Thoracic aorta (tissue), 2 donors: ENCODE measurements at places on chromosomes 3 and 15. TPM values are rescaled to one million over a fixed set of nuclear protein-coding genes. Genes with fewer than 3 reads are reported as not detected.

DNA sequence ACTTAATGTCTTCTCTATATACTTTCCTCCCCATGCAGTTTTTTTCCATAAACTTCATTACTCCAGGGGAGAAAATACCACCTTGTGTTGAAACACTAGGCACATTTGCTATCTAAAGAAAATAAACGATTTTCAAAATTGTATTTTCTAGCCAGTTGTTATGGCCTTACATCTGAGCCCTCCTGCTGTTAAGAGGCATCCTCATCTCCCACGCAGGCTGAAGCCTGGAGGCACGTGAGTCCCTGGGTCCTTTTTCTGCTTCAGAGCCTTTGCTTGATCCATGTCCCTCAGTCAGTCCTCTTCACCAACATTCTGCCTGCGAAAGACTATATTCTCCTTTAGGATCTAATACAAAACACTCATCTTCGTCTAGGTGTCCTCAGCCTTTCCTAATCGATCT, 479.6 kb upstream of the ZNF717 start:
- no peak for DNase-seq
- H3K4me3 ChIP-seq, result no peak overlapping the region
- no peaks in the 10 kb centered on the region for H3K36me3 ChIP-seq
- no peaks in the 10 kb centered on the region for H3K4me1 ChIP-seq
- no peaks in the 10 kb centered on the region for H3K27me3 ChIP-seq
- no peak overlapping the region for H3K27ac ChIP-seq

- DNase-seq, result no peak
- no peaks in the 10 kb centered on the region for H3K4me1 ChIP-seq
- H3K36me3 ChIP-seq, result no peaks in the 10 kb centered on the region
- no peak overlapping the region for H3K4me3 ChIP-seq
- H3K27ac ChIP-seq, result no peak overlapping the region
- H3K27me3 ChIP-seq, result no peaks in the 10 kb centered on the region
Observed at GRCh38 chr3:41033956-41034519, 165.3 kb upstream of the CTNNB1 start.

GRCh38 chr15:66957431-66957720, 108.0 kb upstream of the SMAD3 start:
- DNase-seq, result no peak
- no peak overlapping the region for H3K27ac ChIP-seq
- H3K27me3 ChIP-seq, result no peaks in the 10 kb centered on the region
- H3K4me3 ChIP-seq, result no peak overlapping the region
- H3K36me3 ChIP-seq, result no peaks in the 10 kb centered on the region

- peak overlapping the region; percentile 91 for H3K27ac ChIP-seq
- DNase-seq, result no peak
- H3K27me3 ChIP-seq, result no peaks in the 10 kb centered on the region
- peaks cover 39% of the 10 kb centered on the region for H3K4me1 ChIP-seq
- H3K4me3 ChIP-seq, result peak overlapping the region; percentile 72
Observed at GRCh38 chr3:4584456-4585249, 91.5 kb downstream of the ITPR1 start.

GRCh38 chr15:68730471-68730919, 90.2 kb downstream of the ANP32A start:
- no peak for DNase-seq
- peaks cover 6% of the 10 kb centered on the region for H3K4me1 ChIP-seq
- no peaks in the 10 kb centered on the region for H3K27me3 ChIP-seq
- no peaks in the 10 kb centered on the region for H3K36me3 ChIP-seq

DNA sequence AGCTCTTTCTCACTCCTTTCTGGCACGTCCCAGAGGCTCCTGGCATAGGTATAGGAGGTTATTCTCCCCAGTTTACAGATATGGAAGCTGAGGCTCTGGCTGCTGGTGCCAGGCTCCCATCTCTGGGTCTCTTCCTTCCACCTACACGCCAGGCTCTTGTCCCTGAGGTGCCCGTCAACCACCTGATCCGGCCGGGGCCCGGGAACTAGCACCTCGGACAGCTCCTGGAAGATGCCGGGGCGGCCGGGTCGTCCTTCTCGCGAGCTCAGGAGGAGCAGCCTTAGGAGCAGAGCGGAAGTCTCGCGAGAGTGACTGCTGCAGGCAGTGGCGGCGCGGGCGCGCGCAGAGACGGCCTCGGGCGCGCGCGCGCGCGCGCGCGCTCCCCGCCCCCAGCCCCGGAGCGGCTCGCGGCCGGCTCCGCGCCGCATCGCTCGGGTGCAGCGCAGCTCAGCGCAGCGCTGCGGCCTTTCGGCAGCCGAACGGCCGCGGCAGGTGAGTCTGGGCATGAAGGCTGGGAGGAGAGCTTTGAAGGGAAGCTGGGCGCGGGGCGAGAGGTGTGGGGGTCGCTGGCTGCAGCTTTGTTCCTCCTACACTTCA, at the start of gene SCAMP5:
SCAMP5 (plus strand) TSS at position 382 of the 597 bp plus-strand sequence. CDS start 16,277 bp downstream, outside the sequence.
- no peaks in the 10 kb centered on the region for H3K27me3 ChIP-seq
- peak within 1 kb of the TSS; percentile 82 for H3K4me3 ChIP-seq
- DNase-seq, result peak; percentile 74
- no peak within 1 kb of the TSS for H3K27ac ChIP-seq
- no peaks in the 10 kb centered on the region for H3K36me3 ChIP-seq
- H3K4me1 ChIP-seq, result peaks cover 14% of the 10 kb centered on the region

- DNase-seq, result no peak
- no peaks in the 10 kb centered on the region for H3K36me3 ChIP-seq
- no peaks in the 10 kb centered on the region for H3K27me3 ChIP-seq
- H3K27ac ChIP-seq, result no peak overlapping the region
- no peak overlapping the region for H3K4me3 ChIP-seq
- H3K4me1 ChIP-seq, result no peaks in the 10 kb centered on the region
Observed at GRCh38 chr15:37888356-37888755, 46.1 kb upstream of the TMCO5A start.

- no peak overlapping the region for H3K27ac ChIP-seq
- no peaks in the 10 kb centered on the region for H3K4me1 ChIP-seq
- H3K4me3 ChIP-seq, result no peak overlapping the region
- no peak for DNase-seq
Observed at GRCh38 chr3:73207946-73208440, 146.5 kb downstream of the EBLN2 start.

GRCh38 chr3:70770650-70771049, 458.2 kb upstream of the MDFIC2 start:
- no peaks in the 10 kb centered on the region for H3K4me1 ChIP-seq
- no peaks in the 10 kb centered on the region for H3K27me3 ChIP-seq
- H3K36me3 ChIP-seq, result no peaks in the 10 kb centered on the region
- no peak overlapping the region for H3K27ac ChIP-seq

DNA sequence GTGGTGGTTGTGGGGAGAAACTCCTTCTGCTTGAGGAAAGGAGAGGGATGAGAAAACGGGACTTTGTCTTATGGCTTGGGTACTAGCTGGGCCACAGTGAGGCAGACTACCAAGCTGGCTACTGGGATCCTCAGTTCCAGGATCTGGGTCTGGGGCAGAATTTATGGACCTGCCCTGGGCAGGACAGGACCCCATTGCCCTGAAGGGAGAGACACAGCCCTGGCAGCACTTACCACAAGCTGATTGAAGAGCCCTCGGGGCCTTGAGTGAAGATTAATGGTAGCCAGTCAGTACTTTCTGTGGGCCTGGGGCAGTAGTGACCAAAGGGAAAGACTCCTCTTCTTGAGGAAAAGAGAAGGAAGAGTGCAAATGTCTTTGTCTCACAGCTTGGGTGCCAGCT, 799.7 kb downstream of the SI start:
- no peaks in the 10 kb centered on the region for H3K27me3 ChIP-seq
- no peak for DNase-seq
- H3K4me1 ChIP-seq, result no peaks in the 10 kb centered on the region
- no peaks in the 10 kb centered on the region for H3K36me3 ChIP-seq
- H3K4me3 ChIP-seq, result no peak overlapping the region

DNA sequence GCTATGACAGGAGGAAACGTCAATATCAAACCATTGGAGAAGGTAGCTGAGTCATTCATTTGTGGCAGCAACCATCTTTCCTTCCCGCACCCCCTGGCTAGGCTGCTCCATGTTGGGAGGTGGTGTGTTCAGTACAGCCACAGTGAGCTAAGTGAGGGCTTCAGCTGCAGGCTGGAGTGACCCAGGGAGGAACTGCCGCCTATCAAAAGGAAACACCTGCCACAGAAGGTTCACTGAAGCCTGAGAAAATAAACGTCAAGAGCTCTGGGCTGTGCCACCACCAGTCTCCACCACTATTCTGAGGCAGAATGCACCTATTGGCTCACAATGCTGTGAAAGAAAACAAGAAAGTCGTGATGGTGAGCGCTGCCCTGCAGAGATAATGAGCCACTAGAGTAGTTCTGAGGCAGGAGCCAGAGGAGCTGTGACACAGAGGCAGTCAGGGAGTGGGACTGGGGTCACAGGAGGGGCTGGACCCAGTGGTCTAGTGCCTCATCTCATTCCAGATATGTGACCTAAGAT, 34.8 kb upstream of the CD47 start:
- H3K27me3 ChIP-seq, result no peaks in the 10 kb centered on the region
- no peak overlapping the region for H3K4me3 ChIP-seq
- H3K36me3 ChIP-seq, result no peaks in the 10 kb centered on the region
- DNase-seq, result no peak
- no peak overlapping the region for H3K27ac ChIP-seq

DNA sequence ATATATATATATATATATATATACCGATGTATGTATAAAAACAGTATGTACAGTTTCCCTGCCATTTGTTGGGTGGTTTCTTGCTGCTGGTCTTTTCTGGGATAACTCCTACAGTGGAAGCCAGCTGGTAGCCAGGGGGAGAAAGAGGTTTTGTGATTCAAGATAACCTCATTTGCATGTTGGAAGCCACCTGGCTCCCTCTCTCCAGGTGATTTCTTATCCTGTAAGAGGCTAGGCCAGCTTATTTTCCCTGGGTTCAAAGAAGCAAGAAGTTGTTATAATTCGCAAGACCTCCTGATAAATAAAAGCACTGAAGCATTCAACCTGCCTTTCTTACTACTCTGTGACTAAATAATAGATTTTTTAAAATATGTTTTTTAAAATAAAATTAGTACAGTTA, 443.3 kb downstream of the VGLL3 start:
- no peak overlapping the region for H3K27ac ChIP-seq
- no peaks in the 10 kb centered on the region for H3K27me3 ChIP-seq
- H3K36me3 ChIP-seq, result no peaks in the 10 kb centered on the region
- no peak overlapping the region for H3K4me3 ChIP-seq
- no peak for DNase-seq

DNA sequence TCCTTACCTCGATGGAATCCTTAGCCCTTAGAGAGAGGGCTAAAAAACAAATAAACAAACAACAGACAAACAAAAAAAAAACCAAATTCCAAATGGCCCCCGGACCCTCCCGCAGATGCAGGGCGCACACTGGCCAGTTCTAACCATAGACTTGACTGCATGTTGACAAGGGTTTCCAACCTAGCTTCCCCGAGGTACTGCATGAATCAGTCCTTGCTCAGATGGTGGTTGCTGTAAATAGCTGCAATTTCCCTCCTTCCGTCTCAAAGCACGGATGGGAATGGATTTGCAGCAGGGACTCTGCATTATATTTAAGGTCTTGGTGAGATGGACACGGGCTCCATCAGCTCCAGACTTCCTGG, 162.8 kb downstream of the CD47 start:
- H3K27me3 ChIP-seq, result no peaks in the 10 kb centered on the region
- H3K27ac ChIP-seq, result no peak overlapping the region
- peak overlapping the region; percentile 84 for H3K4me3 ChIP-seq
- DNase-seq, result no peak
- peaks cover 14% of the 10 kb centered on the region for H3K4me1 ChIP-seq

DNA sequence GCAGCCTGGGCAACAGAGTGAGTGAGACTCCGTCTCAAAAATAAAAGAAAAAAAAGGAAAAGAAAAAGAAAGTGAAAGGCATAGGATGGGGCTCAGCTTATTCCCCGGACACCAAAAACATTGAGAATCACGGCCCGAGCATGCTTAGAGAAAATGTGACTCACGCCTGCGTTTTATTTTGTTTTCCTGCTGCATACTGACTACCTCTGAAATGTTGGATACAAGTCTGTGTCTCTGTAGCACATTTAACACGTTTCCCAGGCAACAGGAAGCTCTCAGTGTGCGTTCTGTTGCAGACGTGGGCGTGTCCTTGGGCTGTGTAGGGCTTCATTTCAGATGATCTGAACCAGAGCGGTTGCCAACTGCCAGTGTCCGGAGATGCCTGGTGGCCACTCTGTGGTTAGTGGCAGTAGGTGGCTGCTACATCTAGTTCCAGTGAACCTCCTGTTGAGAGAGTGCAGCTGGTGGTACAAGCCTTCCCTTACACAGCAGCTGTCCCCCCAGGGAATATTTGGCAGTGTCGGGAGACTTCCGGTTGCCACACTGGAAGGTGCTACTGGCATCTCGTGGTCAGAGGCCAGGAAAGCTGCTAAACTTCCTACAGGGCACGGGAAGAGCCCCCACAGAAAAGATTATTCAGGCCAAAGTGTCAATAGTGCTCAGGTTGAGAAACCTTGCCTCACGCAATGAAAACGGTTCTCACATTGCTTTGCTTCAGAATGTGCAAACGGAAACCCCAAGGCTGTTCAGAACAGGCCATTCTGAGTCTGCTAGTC, 3.0 kb downstream of the SLC51A start:
- DNase-seq, result peak; percentile 30
- no peaks in the 10 kb centered on the region for H3K36me3 ChIP-seq
- H3K27ac ChIP-seq, result no peak overlapping the region
- H3K4me3 ChIP-seq, result peak overlapping the region; percentile 37
- H3K4me1 ChIP-seq, result peaks cover 9% of the 10 kb centered on the region

DNA sequence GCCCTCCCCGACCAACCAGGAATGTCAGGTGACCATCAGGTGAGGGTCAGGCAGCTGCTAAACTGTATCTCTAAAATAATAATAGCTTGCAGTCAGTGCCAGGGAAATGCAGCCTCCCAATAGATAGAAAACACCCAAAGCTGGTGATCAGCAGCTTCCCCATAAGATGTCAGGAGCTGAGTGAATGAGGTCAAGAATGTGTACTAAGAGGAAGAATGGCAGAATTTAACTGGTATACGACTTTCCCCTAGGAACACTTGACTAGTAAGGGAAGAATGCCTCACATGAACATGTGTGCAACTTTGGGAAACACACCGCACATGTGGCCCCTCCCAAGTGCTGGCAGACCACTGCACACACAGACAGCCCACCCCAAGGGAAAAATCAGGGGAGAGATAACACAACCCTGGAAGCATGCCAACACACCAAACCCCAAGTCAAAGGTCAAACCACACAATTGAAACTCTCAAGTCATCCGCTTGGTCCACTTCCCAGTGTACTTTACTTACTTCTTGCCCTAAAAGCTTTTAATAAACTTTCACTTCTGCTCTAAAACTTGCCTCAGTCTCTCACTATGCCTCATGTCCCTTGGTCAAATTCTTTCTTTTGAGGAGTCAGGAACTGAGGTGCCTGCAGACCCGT, 806.5 kb downstream of the OTOL1 start:
- H3K4me3 ChIP-seq, result no peak overlapping the region
- H3K27ac ChIP-seq, result no peak overlapping the region

GRCh38 chr3:100401674-100402041, 319 bp downstream of the LNP1 start:
- no peaks in the 10 kb centered on the region for H3K36me3 ChIP-seq
- H3K4me3 ChIP-seq, result peak overlapping the region; percentile 98
- H3K27me3 ChIP-seq, result no peaks in the 10 kb centered on the region
- DNase-seq, result peak; percentile 2
- H3K4me1 ChIP-seq, result peaks cover 25% of the 10 kb centered on the region

- no peak for DNase-seq
- no peak overlapping the region for H3K4me3 ChIP-seq
- H3K4me1 ChIP-seq, result no peaks in the 10 kb centered on the region
- no peaks in the 10 kb centered on the region for H3K36me3 ChIP-seq
Observed at GRCh38 chr3:102353148-102353547, 81.7 kb upstream of the ZPLD1 start.

The TUBGCP5 gene
- total RNA-seq, result 39.6 TPM

The VEPH1 gene
- total RNA-seq, result 0.21 TPM

The TTC23 gene
- total RNA-seq, result 32.8 TPM

The CYP8B1 gene
- not detected for total RNA-seq

The RGMA gene
- total RNA-seq, result 55.7 TPM

The OIP5 gene
- total RNA-seq, result not detected

The GP5 gene
- total RNA-seq, result not detected

The CSPG4 gene
- total RNA-seq, result 252 TPM

The NANOGP8 gene
- 0.81 TPM for total RNA-seq

The ERICH6 gene
- not detected for total RNA-seq

The SNX22 gene
- total RNA-seq, result 0.27 TPM

The GATM gene
- 25.0 TPM for total RNA-seq
